ENCODE measurements at places on chromosomes 5 and 9. TPM values are rescaled to one million over a fixed set of nuclear protein-coding genes. Genes with fewer than 3 reads are reported as not detected.
A peak's percentile ranks its signal among the peaks of the same experiment; 100 is the strongest.

PLPP7 gene
- 8.2 TPM for total RNA-seq

- DNase-seq: peak; percentile 24
Observed at GRCh38 chr5:125262782-125263181, 516.3 kb upstream of the ZNF608 start.

- peak; percentile 75 for DNase-seq
Observed at GRCh38 chr9:34254141-34254913, 74.7 kb downstream of the KIF24 start.

CTSV gene
- total RNA-seq: under 0.01 TPM

DNA sequence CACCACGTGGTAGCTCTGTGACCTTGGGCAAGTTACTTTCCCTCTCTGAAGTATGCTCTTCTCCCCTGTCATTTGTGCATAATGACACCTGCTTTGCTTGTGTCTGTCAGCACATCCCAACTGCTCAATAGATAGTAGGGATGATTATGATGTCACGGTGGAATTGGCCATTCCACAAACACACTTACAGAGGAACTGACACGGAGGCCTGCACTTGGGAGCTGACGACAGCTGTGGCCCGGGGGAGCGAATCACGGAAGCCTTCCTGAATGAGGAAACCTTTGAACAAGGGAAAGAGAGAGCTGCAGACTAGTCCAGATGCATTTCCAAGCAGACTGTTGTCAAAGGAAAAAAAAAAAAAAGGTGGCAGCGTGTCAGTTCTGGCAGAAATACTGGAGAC is 21.0 kb downstream of the TLX3 start:
- DNase-seq: no peak

DNA sequence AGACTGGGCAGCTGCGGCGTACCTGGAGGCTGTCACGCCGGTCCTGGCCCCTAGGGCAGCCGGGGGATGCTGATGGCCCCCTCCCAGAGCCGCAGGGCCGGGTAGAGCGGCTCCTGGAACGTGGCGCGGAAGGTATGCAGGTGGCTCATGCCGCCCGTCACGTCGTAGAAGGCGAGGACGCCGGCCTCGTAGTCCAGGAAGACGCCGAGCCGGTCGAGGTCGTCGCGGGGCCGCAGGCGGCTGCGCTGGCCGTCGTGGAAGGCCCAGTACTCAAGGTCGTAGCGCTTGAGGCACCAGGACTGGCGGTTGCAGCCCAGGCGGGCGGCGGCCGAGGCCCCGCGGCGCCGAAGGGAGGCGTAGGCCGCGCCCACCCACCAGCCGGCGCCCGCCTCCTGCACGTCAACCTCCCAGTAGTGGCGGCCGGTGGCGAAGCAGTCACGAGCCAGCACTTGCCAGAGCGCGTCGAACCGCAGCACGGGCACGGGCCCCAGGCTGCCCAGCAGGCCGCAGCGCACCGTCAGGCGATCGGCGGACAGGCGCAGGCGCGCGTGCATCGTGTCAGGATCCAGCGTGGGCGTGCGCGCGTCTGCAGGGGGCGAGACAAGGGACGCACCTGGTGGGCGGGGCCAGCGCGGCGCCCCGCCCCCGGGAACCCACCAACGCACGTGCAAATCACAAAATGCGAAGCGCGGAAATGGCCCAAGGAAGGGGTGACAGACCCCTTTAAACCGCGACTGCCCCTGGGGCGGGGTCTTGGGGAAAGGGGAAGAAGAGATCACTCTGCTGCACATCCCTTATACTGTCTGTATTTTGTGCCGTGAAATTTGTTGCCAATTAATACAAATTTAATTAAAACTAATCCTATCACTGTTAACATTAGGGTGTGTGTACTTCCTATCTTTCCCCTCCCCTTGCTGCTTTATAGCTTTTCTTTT is 31.2 kb downstream of the NANS start:
- DNase-seq: peak; percentile 36

KLF4 gene
- 22.9 TPM for total RNA-seq

CREB3 gene
- 64.7 TPM for total RNA-seq

Measured in fibroblast of lung (primary cell).